NCI-H1436 (cell line): ENCODE measurements at places on chromosomes 12 and 14.

- no peak for DNase-seq
Observed at GRCh38 chr12:77725611-77726010, 105.1 kb upstream of the NAV3 start.

GRCh38 chr14:101962503-101962874 lies 1.9 kb upstream of the DYNC1H1 start:
- DNase-seq, result peak; percentile 63

- no peak for DNase-seq
Observed at GRCh38 chr14:82647088-82647810, 1113.6 kb upstream of the SEL1L start.

DNA sequence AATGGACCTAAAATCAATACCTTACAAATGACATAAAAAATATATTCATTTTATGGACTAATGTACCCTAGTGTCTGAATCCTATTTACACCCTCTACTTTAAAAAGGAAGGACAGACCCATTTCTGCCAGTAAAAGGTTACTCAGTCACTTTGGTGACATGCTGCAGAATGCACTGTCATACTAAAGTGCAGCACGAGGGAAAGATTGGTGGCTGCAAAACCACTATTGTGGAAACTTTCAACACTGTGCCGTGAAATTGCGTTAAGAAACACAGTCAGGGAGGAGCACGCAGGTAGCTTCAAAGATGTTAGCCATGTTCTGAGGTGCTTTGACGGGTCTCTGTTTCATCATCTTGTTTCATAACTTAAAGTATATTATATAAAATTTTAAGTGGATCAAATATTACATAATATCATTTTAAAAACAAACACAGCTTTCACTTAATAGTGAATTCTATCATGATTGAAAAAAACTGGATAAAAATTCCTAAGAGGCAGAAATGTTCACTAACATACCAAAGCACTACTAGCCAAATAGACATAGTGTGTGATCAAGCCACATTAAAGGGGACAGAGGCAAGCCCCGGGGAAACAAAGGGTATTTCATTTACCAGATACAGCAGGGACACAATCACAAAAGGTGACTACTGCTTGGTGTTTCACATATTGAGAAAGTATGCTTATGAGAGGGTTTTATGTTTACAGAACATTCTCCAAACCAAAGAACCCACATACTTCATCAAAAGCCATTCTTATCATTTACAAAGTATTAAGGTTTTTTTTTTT lies 330.8 kb upstream of the SOX5 start:
- DNase-seq, result no peak

GRCh38 chr14:22478247-22478646 lies 110.8 kb downstream of the DAD1 start:
- DNase-seq, result no peak
